ENCODE measurements at places on chromosomes 3 and 15.

GRCh38 chr3:81468391-81468790 lies 293.1 kb downstream of the GBE1 start:
- no peak for DNase-seq

- DNase-seq: no peak
Measured at GRCh38 chr15:59268852-59269407, 62.3 kb downstream of the LDHAL6B start.

GRCh38 chr3:151216641-151217607 lies 13.9 kb upstream of the GPR171 start:
- DNase-seq: no peak

DNA sequence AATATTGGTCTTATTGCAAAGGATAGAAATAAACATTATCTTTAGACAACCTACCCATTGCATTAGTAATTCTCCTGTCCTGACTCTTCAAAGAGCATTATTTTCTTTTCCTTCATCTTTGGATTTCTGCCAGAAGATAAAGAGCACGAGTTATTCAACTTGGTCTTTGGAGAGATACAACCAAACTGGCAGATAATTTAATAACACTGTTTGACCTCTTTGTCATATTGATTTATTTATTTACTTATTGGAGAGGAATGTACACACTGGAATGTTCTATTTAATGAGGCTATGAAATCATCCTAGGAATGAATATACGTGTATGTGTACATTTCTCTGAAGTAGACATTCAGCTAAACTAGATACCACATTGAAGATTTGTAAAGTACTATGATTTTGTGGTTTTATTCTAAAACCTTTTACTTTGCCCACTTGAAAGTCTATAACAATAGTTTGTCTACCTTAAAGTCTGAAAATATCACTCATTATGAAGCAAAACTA lies 462.1 kb downstream of the C3orf38 start:
- no peak for DNase-seq
